A549 treated with dexamethasone at 1 μM for 4 hours (cell line): ENCODE measurements at places on chromosomes 12 and 14. TPM values are rescaled to one million over a fixed set of nuclear protein-coding genes. Genes with fewer than 3 reads are reported as not detected.

The ATP6V1D gene
- 70.2 to 105 TPM (median 75.5 TPM) in 5 replicates for total RNA-seq

The MGST1 gene
- total RNA-seq, result 714 to 803 TPM (median 770 TPM) in 5 replicates

The SERPINA9 gene
- not detected in 5 replicates for total RNA-seq

The OS9 gene
- 114 to 122 TPM (median 117 TPM) in 5 replicates for total RNA-seq
